ENCODE measurements at places on chromosomes 13 and 19. TPM values are rescaled to one million over a fixed set of nuclear protein-coding genes. Genes with fewer than 3 reads are reported as not detected.

The C19orf38 gene
- total RNA-seq = 0.33 TPM

The ZNF491 gene
- total RNA-seq = 1.5 TPM

The MYO1F gene
- total RNA-seq = 0.11 TPM

The ZNF701 gene
- 11.9 TPM for total RNA-seq

The MUC16 gene
- total RNA-seq = 0.17 TPM

The CLIP3 gene
- 2.6 TPM for total RNA-seq

The UGGT2 gene
- 27.3 TPM for total RNA-seq

The GZMM gene
- total RNA-seq = not detected

The NALCN gene
- total RNA-seq = 4.5 TPM

The MEDAG gene
- 0.33 TPM for total RNA-seq

The PSPN gene
- total RNA-seq = 0.94 TPM

The CASP14 gene
- 3.7 TPM for total RNA-seq

The COX7A1 gene
- total RNA-seq = not detected

The OVOL3 gene
- total RNA-seq = not detected

The ICAM5 gene
- 5.0 TPM for total RNA-seq

The WDR62 gene
- 0.83 TPM for total RNA-seq

The CBY2 gene
- not detected for total RNA-seq

The TLE6 gene
- total RNA-seq = 1.6 TPM

The RNU6-9 gene
- total RNA-seq = not detected

The ZNF99 gene
- not detected for total RNA-seq

The RFC3 gene
- 11.1 TPM for total RNA-seq

The NPAS1 gene
- 1.1 TPM for total RNA-seq

The CD37 gene
- not detected for total RNA-seq

Measured in mammary epithelial cell (primary cell).